Right lung (tissue), 10 donors: ENCODE measurements at places on chromosomes 4 and X. TPM values are rescaled to one million over a fixed set of nuclear protein-coding genes. Genes with fewer than 3 reads are reported as not detected.

Gene UTP3
- 37.2 TPM for polyA plus RNA-seq

GRCh38 chrX:134764202-134764785, 106.0 kb upstream of the PLAC1 start:
- no peak for DNase-seq

Gene HPGDS
- 7.2 TPM for polyA plus RNA-seq

DNA sequence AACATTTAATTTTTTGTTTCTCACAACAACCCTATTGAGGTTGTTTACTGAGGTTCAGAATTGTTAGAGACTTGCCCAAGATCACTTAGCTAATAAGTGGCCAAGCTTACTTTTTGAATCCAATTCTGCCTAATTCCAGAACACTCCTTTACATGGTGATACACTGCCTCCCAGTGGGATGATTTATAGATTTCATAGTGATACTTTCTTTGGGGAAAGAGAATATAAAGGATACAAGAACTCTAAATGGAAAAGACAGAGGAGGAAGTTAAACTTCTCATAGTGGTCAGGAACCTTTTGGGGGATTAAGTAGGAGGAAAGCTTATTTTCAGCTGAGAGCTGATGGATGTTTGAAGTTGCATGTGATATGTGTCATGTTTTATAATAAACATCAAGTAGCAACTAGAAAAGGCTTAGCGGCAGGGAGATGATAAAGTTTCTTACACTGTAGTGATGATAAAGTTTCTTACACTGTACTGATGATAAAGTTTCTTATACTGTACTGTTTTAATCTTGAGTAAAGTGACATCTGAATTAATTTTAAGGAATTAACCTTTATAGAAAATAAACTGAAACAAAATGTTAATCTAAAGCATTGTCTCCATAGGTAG, 15.3 kb downstream of the STAG2 start:
- DNase-seq, result no peak

DNA sequence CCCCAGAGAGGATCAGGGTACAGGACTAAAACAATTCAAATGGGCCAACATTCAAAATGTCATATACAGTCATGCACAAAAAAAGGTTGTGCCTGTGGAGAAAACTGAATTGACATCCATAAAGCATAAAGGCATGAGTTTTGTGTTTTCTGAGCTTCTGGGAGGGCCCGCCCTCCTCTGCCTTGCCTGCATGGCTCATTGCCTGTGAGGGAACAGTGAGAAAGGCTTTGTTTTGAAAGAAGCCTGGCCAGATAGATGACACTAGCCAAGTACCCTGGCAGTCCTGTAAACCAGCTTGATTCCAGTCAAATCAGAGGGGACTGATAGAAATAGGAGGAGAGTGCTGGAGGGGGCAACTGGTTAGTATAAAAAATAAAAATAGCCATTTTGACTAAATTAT, 194.3 kb downstream of the KIT start:
- DNase-seq, result no peak

DNA sequence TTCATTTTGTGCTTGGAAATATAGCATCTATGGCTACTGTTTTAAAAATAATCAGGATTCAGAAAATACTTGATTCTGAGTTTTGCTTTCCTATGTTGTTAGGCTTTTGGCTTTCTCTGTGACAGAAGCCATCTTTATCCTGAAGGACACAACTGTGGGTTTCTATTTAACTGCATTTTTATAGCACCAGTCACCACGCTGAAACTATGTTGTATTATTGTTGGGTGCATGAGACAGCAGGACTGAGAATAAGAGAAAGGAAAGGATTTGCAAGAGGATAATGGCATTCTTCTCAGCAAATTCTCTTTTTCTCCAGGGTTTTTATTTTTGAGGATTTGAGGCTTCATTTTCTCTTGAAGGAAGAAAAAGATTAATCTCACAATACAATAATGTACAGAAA, 10.1 kb upstream of the NEUROG2 start:
- DNase-seq, result no peak

Gene ZNF718
- 7.4 TPM for polyA plus RNA-seq

Gene MAGEB1
- polyA plus RNA-seq, result not detected

- DNase-seq, result no peak
Observed at GRCh38 chrX:40055495-40055894, 42.3 kb downstream of the BCOR start.

GRCh38 chr4:169108303-169108702, 98.2 kb upstream of the CBR4 start:
- no peak for DNase-seq

GRCh38 chrX:43861750-43862149, 20.5 kb downstream of the MAOB start:
- DNase-seq, result no peak

Gene OPRPN
- polyA plus RNA-seq, result not detected

DNA sequence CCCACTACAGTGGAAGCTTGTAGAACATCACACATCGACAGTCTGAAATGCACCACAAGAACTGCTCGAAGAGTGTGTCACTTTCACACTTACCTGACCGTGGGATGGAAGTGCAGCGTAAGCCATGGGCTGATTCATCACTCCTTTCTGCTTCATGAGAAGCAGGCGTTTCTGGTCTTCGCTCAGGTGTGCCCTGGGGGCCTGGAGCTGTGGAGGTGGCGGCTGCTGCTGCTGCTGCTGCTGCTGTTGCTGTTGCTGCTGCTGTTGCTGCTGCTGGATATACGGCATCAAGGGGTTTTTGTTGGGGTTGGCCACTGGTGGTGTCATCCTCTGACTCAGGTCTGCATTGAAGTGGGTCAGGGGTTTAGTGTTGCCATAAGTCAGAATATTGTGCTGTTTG, 223.6 kb downstream of the MGST2 start:
- DNase-seq, result no peak

GRCh38 chr4:173508386-173509035, 21.5 kb downstream of the HAND2 start:
- no peak for DNase-seq

DNA sequence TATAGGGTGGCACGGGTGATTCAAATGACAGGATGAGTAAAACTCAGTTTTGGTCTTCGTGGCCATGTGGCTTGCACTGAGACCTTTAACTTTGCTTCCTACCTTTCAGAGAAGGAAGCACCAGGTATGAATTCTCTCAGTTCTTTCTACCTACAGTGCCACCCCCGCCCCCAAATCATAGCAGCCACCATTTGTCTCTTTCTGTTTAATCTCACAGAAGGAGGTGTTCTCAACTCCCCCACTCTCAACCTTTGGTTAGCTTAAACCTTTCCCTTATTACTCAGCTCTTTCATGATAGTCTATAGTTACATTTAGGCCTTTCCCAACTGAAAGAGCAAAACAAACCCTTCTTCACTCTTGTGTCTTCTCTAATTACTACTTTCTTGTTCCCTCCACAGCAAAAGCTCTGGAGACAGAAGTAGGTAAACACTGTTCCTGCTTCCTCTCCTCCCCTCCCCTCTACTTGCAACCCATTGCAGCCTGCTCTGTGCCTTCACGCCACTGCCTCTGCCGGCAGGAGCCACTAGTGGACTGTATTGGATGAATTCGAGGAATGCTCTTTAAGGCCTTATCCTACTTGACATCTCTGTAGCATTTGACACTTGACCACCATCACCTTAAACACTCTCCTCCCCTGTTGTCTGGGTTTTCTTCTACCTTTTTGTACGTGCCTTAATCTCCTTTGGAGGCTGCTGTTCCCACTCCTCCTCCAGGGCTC, 123.7 kb downstream of the AFF1 start:
- DNase-seq, result no peak

GRCh38 chr4:84366161-84366560, 132.9 kb downstream of the NKX6-1 start:
- no peak for DNase-seq

DNA sequence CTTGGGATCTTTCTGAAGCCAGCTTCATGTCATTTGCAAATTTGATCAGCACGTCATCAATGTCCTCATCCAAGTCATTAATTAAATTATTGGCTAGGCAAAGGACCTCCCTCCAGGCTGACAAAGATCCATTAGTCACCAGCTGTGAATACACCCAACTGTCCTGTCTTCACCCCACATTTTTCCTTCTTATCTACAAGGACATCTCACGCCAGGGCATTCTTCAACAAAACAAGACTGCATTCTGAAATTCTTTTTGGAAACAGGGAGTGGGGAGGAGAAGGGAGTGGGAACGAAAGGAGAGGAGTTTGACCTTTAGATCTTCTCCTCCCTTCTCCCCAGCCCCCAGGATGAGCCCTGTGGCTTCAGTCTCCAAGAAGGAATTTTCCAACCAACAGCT, 32.7 kb downstream of the NLGN3 start:
- no peak for DNase-seq

Gene DHX15
- 224 TPM for polyA plus RNA-seq

DNA sequence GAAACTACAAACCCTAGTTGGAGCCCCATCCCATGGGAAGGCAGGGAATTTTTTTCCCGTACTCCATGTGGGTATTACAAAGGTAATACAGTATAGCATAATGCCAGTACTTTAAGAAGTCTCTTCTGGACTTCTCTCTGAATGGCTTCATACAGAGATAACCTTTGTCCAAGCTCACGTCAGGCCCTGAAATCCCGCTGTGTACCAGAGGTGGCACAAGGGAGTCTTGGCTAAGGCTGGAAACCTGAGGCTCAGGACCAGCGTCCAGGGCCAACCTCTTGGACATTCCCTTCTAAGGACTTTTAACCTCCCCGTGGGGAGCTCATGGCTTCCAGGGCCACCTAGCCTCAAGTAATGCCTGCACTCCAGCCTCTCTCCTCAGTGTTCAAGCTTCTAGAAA, 338.9 kb upstream of the FAM241A start:
- no peak for DNase-seq

DNA sequence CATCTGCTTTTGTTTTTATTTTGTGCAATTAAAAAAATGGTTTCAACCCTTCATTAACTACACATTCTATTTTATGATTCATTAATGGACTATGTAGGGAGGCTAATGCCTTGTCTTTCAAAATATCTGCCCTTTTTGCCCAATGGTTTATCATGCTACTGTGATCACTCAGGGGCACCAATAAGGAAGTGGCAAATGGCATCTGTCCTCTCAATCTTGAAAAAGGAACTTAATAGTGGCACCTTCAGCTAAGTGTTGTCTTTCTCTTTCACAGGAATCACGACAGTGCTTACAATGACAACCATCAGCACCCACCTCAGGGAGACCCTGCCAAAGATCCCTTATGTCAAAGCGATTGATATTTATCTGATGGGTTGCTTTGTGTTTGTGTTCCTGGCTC, 57.1 kb downstream of the COMMD8 start:
- no peak for DNase-seq
